ENCODE measurements at places on chromosomes 3 and 15. TPM values are rescaled to one million over a fixed set of nuclear protein-coding genes. Genes with fewer than 3 reads are reported as not detected.

The CPLX3 gene
- not detected for total RNA-seq

The UPK1B gene
- 0.43 TPM for total RNA-seq

The ANKRD63 gene
- not detected for total RNA-seq

The CISH gene
- 1.3 TPM for total RNA-seq

The SLC22A13 gene
- 0.86 TPM for total RNA-seq

The ISL2 gene
- not detected for total RNA-seq

The DNAH1 gene
- total RNA-seq = 6.5 TPM

The SLC9A9 gene
- total RNA-seq = 24.3 TPM

The ACTC1 gene
- total RNA-seq = 1.2 TPM

The PLSCR2 gene
- not detected for total RNA-seq

The GPR87 gene
- total RNA-seq = not detected

The OR4F15 gene
- total RNA-seq = not detected

The GOLGA6L10 gene
- total RNA-seq = 0.32 TPM

The TUSC7 gene
- total RNA-seq = not detected

The MASP1 gene
- total RNA-seq = 15.1 TPM

The SLC38A3 gene
- 0.11 TPM for total RNA-seq

The SLC27A2 gene
- total RNA-seq = 0.11 TPM

The SNAP23 gene
- total RNA-seq = 70.7 TPM

The GABRB3 gene
- 2.7 TPM for total RNA-seq

The RTP4 gene
- 2.5 TPM for total RNA-seq

The SNX22 gene
- total RNA-seq = 0.13 TPM

The ILDR1 gene
- not detected for total RNA-seq

The IFT122 gene
- total RNA-seq = 35.1 TPM

The PPP2R3A gene
- 32.2 TPM for total RNA-seq

The SERINC4 gene
- not detected for total RNA-seq

The DPPA2 gene
- not detected for total RNA-seq

The NME9 gene
- not detected for total RNA-seq

The WDR5B gene
- 10.7 TPM for total RNA-seq

The MME gene
- 26.5 TPM for total RNA-seq

The NR2C2 gene
- total RNA-seq = 39.7 TPM

The SCAANT1 gene
- total RNA-seq = not detected

The ZBTB47 gene
- total RNA-seq = 33.2 TPM

The ABHD6 gene
- total RNA-seq = 5.9 TPM

The GOLGA8T gene
- total RNA-seq = not detected

The GHRL gene
- 0.52 TPM for total RNA-seq

The SLC28A1 gene
- not detected for total RNA-seq

The PTX3 gene
- 549 TPM for total RNA-seq

The KBTBD8 gene
- 7.3 TPM for total RNA-seq

Measured in articular chondrocyte of knee joint (primary cell).